ENCODE measurements at places on chromosomes 3 and 15.

- no peak for DNase-seq
Observed at GRCh38 chr3:37993067-37993455, 2.5 kb downstream of the VILL start.

DNA sequence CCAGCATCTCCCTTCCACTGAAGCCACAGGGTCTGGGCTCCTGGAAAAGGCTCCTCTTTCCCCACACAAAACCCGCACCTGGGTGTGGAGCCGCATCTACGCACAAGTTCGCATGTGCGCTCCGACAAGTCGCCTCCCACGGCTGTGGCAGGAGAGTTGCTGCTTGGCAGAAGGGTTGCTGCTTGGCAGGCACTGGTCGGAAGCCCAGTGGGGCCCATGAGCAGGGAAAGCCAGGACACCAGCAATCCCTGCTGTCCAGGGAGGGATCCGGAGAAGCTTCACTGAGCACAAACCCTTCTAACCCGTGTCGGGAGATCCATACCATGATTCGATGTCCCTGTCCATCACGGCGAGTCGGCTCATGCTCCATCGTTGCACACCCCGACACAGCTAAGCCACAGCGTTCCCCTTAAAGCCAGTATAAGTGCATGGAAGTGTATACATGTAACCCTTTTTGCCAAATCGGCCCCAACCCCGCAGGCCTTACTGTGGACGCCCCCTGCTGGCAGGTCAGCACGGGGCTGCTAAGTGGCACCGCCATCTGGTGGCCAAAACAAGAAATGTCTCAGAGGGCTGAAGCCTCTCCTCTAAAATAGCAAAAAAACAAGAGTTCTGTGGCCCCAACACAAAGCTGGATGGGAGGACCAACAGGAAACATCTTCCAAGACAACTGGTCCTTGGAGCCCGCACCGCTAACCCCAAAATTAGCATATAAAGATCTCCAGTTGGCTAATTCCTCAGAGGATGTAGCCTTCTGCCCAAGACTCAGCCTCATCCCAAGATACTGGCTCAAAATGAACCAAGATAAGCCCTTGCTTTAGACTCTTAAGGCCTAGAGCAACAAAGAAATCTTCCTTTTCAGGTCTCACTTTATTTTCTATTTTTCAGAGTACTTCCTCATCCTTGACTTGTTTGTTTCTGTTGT is 8.3 kb downstream of the ANKRD63 start:
- peak; percentile 80 for DNase-seq

- no peak for DNase-seq
Observed at GRCh38 chr3:48595526-48596121, 495 bp upstream of the COL7A1 start.

GRCh38 chr3:54870423-54870822 is 57.4 kb downstream of the LRTM1 start:
- no peak for DNase-seq

- DNase-seq: no peak
Observed at GRCh38 chr3:58563386-58564035, 13.7 kb downstream of the FAM107A start.

DNA sequence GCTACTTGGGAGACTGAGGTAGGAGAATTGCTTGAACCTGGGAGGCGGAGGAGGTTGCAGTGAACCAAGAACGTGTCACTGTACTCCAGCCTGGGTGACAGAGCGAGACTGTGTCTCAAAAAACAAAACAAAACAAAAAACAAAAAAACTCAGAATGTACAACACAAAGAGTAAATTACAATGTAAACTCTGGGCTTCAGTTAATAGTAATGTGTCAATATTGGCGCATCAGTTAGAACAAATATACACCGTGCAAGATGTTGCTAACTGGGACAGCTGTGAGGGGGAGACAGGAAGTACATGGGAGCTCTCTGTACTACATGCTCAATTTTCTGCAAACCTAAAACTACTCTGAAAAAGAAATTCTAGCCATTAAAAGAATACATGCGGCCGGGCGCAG is 23.5 kb upstream of the TRPM1 start:
- no peak for DNase-seq
